Body of pancreas (tissue), 4 donors: ENCODE measurements at places on chromosomes 3 and 15.

- no peak for DNase-seq
Observed at GRCh38 chr3:171315101-171315500, 145.1 kb downstream of the TNIK start.

DNA sequence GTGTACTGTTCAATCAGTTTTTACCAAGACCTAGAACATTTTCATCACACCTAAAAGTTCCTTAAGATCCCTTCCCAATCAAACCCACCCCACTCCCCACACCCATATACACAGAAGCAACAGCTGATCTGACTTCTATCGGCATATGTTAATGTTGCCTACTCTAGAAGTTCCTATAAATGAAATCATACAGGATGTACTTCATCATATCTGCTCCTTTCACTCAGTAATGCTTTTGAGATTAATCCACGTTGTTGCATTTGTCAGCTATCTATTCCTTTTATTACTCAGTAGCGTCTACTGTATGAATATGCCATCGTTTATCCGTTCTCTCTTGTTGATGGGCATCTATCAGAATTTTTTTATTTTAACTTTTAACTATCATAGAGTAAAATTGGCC, 14.3 kb upstream of the FILIP1L start:
- DNase-seq, result no peak

- no peak for DNase-seq
Observed at GRCh38 chr3:57108684-57109083, 48.2 kb downstream of the SPATA12 start.

- DNase-seq, result no peak
Observed at GRCh38 chr3:193859195-193859594, 266.2 kb downstream of the OPA1 start.

- DNase-seq, result peak; percentile 37
Observed at GRCh38 chr15:66743703-66744536, 41.9 kb downstream of the SMAD6 start.

GRCh38 chr3:65901226-65901625, 137.5 kb downstream of the MAGI1 start:
- no peak for DNase-seq

DNA sequence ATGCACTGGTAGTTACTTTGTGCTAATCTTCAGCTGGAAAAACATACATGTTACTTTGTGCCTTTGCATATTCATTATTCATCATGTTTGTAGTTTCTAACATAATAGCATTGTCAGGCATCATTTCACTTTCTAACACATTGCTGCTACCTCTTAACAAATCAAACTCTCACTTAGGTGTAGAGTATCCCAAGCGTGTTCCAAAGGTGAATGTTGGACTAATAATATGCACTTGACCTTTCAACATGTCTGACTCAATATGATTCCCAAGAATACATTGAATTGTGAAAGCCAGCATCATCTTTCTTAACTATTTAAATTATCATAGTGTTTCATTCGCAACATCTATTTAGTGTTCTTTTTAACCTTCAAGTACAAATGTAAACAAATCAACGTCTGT, 211.6 kb downstream of the BBX start:
- no peak for DNase-seq

- peak; percentile 50 for DNase-seq
Observed at GRCh38 chr3:38457111-38458003, 3.7 kb downstream of the ACVR2B start.

DNA sequence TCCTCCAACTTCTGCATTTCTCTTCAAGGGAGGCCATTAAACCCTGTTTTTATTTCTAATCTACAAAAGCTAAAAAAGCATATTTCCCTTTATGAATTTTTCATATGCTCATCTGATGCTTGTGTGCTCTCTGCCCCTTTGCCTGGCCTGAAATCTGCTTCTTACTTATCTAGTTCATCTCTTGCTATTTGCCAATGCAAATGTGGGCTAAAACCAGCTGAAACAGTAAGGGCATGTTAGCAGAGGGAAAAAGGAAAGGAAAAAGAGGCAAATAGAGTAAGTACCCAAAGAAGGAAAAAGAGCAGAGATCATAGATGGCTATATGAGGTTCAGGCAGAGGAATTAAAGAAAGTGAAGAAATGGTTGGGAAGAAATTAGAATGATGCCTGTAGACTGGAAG, 185.2 kb downstream of the CNTN4 start:
- DNase-seq, result no peak
